ENCODE measurements at places on chromosomes 13 and 19. TPM values are rescaled to one million over a fixed set of nuclear protein-coding genes. Genes with fewer than 3 reads are reported as not detected.

DNA sequence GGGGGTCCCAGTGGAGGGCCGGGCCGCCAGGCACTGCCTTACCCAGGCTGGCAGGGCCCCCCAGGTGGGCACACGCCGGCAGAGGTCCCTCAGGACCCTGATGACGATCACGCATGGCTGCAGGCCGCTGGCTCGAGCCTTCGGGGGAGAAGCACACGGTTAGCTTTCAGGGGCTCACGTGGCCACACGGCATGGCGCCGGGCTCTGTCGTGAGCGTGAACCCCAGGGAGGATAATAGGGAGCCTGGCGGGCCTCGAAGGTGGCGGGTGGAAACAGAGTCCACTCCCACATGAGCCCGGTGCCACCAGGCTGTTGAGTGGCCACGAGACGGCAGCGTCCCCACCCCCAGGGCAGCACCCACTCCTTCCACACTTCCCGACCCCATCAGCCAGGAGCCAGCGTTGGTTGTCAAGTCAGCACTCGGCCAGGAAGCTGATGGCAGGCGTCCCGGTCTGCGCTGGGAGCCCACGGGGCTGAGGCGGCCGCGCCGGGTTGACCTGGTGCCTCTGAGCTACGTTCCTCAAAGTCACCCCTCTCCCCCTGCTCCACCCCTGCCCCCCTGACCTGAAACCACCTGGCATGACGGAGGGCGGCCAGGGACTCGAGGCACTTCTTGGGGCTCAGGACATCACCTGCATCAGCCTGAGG, 24.7 kb upstream of the MATK start:
- DNase-seq: no peak

DNA sequence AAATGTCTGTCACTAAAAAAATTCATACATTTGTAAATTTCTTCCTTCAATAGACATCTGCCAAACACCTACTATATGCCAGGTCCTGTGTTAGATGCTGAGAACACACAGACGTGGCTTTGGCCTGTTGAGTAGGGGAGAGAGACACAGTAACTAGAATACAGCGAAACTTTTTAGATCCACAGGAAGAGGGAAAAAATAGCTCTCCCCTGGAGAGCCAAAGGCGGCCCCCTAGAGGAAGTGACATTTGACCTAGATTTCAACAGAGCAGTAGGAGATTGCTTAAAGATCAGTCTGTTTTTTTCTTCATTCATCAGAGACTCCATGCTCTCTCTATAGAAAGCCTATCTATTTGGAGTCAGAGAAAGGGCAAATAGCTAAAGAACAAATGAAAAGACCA, 11.3 kb downstream of the LCP1 start:
- no peak for DNase-seq

SAFB gene
- total RNA-seq: 43.5 TPM

CACNG8 gene
- 0.41 TPM for total RNA-seq

CPB2 gene
- total RNA-seq: not detected

ACP7 gene
- total RNA-seq: 0.45 TPM

DNA sequence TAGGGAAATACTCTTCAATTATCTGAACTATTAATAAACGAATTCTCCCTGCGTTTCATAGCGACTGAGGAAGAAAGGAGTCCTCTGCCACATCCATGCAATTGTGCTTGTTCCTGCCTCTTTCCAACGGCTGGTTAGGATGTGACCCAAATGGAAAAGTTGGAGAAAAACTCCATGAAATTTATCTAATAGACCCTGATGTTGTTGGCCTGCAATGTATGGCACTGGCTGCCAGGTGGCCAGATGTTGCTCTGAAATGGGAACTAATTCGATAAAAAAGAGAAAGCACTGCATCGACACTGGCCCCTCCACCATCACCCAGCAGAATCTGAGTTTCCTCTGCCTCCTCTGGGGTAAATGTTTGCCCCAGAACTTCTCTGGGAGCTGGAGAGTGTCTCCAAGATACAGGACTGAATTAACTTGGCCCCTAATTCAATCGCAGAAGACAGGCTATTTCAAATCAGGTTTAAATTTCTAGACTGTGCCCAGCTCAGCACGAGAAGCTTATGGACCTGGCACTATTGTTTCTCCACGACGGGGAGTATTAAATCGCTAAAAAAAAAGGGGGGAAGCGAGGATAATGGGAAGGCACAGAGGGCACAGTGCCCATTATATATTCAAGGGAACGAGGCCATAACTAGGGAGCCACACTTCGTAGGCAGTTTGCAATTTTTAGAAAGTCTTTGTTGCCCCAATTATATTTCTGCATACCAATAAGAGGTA, 103.9 kb downstream of the ZIC5 start:
- DNase-seq: no peak

GRCh38 chr19:11735375-11735774, 3.4 kb downstream of the ZNF823 start:
- no peak for DNase-seq

DNA sequence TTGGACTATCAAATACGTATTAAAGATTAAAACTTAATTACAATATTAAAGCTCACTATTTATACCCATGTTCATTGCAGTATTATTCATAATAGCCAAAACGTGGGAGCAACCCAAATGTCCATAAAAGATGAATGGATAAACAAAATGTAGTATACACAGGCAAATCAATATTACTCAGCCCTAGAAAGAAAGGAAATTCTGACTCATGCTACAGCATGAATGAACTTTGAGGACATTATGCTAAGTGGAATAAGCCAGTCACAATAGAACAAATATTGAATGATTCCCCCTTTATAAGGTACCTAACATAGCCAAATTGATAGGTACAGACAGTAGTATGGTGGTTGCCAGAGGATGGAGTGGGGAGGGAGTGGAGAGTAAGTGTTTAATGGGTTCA, 457.3 kb downstream of the FGF14 start:
- DNase-seq: no peak

DNA sequence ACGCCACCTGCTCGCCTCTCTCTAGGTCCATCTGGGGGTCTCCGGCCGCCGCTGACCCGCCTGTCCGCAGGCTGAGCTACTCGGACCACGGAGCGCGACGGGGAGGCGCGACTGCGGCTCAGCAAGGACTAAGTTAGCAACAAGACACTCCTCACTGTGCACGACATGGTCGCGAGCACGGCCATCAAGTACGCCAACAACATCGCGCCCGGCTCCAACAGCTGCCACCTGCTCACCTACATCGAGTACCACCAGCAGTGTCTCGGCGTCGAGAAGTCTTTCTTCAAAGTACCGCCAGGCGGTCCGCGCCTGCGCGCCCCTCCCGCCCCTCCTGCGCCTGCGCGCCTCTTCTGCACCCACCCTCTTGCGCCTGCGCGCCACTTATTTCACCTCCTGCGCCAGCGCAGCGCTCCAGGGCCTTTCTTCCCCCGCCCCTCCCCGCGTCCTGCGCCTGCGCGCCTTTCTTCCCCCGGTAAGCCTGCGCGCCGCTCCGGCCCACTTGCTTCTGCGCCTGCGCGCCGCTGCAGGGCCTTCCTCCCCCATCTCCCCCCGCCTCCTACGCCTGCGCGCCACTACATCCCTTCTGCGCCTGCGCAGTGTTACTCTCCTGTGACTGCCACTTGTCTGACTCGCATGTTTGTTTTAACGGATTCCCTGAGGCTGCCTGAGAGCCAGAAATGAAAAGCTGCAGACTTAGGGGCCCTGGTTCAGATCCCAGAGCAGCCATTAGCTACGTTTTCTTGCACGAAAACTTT, 64.0 kb downstream of the ACSBG2 start:
- DNase-seq: peak; percentile 99

DNA sequence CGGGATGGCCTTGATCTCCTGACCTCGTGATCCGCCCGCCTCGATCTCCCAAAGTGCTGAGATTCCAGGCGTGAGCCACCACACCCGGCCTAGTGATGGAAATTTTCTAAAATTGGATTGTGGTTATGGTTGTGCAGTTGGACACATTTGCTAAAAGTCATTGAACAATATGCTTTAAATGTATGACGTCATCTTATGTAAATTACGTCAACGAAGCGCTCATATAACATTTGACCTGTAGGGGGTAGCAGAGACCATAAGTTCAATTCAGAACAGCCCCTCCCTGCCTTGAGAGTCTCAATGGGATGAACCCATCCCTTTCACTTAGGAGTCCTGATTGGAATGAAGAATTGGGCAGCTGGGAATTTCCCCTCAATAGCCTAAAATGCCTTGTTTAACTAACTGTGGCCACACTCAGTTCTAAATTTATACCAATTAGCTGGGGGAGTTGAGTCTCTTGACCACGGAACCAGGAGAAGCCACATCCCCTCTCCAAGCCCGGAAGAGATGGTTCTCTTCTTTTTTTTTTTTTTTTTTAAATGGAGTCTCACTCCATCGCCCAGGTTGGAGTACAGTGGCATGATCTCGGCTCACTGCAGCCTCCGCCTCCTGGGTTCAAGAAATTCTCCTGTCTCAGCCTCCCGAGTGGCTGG, 15.2 kb upstream of the TLE6 start:
- peak; percentile 92 for DNase-seq

DNA sequence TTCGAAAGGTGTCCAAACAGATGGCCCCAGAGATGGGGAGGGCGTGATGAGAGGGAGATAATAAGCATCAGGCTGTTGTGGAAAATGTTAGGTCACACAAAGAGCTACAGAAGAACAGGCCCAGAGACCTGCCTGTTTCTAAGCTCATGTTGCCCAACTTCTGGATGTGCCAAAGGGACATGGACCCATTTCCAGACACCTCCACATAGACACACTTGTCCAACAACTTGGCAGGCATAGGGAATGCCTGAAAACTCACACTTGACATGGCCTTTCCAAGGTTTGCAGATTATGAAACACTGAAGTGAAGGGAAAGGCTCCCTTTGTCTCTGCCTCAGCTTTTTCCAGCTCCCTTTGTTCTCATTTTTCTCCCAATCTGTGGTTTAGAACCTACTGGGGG, 43.5 kb upstream of the CYP2B6 start:
- DNase-seq: no peak

DNA sequence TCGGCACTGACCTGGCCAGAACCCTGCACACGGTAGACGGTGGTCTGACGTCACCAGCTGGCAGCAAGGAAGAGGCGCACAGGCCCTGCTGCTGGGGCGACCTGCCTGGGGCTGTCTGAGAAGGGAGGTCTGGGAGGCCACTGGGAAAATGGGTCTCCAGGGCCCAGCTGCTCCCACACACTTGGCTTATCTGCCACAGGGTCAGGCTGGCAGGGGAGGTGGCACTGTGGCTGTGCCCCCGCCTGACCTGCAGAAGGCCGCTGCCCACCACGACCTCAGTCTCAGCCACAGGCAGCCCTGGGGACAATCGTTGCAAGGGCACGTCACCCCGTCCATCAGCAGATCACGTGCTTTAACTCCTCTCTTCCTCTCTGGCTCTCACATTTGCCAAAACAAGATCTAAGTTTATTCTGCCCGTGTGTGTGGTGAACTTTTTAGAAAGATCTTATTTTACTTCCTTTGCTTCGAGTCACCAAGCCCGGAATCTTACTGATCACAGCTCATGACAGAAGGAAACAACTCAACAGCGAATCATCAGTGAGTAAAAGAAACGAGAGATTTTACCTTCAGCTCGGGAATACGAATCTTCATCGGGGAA, 45.2 kb upstream of the RANBP3 start:
- DNase-seq: peak; percentile 54

DNA sequence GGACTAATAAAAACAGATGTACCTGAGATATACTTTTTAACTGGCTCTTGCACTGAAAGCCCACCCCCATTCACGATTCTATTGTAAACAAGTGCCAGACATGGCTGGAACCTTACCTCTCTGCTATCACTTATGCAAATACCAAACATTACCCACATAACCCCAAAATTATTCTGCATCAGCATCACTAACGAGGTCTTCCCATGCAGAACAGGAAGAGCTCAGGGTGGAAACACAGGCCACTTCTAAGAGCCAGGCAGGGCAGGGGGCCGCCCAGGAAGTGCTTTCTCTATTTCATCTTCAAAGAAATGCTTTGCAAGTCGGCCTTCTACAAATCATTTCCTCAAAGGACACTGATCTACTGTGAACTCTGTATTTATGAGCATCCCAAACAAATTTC, 7.3 kb downstream of the IRS2 start:
- no peak for DNase-seq

GRCh38 chr19:6648141-6648715, 21.7 kb downstream of the TNFSF14 start:
- DNase-seq: no peak

Measured in fibroblast of the aortic adventitia (primary cell).